Activated gamma-delta T cell treated with anti-CD3 and anti-CD28 coated beads, Interleukin-2, amount 50 U/mL, for 16 hours (primary cell): ENCODE measurements at places on chromosomes 11 and 22.

DNA sequence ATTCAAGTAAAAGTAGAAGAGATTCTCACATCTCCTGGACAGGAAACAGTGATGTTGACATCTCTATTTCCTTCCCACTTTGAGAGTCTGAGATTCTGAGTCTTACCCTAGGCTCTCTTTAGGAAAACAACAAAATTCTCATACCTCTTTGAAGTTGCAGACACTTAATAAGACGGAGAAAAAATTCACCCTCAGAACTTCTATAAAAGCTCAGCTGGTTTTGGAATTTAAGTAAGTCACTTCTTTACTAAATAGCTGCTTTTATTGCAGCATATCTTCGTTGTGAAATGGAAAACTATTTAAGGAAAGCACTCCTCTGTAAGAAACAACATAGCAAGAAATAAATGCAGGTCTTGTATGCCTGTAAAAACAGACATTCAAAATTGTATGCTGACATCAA, 79.1 kb downstream of the MSANTD4 start:
- no peak for DNase-seq

DNA sequence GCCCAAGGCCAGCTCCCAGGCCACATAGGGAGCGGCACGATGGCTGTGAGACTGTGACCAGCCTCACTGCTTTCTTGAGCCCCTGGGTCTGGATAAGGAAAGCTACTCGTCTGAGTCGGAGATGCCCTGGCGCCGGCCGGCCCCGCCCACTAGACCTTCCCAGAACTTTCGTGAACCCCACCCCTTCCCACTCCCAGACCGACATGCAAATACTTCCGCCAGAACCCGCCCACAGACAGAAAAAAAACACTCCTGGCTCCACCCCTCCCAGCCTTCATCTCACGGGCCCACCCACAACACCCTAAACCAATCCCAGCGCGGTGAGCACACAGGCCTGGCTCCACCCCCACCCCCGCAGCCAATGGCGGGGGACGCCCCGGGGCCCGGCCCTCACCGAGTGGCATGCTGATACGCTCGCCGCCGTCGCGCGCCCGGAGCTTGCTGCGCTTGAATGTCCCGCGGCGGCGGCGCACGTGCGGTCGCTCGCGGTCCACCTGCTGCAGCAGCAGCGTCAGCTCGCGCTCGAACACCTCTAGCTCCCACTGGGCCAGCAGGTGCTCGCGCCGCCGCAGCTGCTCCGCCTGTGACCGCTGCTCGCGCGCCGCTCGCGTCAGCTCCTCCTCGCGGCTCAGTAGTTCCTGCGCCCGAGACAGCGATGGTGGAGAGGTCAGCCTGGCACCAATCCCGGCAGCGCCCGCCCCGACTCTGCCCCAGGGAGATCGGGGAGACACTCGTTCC, 7.0 kb downstream of the MAP3K11 start:
- no peak for DNase-seq

DNA sequence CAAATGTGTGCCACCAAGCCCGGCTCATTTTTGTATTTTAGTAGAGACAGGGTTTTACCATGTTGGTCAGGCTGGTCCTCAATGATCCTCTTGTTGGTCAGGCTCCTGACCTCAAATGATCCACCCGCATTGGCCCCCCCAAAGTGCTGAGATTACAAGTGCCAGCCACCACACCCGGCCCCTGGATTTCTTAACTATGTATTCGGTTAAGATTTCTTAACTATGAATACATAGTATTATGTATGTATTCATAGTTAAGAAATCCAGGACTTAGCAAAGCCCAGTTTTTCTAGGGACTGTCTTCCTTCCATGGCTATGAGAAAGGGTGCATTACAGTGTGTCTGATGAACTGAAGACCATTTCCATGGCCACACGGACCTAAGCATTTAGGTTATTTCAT, 1.7 kb downstream of the C11orf91 start:
- DNase-seq: no peak

GRCh38 chr11:60924906-60925853, 920 bp downstream of the TMEM132A start:
- no peak for DNase-seq

DNA sequence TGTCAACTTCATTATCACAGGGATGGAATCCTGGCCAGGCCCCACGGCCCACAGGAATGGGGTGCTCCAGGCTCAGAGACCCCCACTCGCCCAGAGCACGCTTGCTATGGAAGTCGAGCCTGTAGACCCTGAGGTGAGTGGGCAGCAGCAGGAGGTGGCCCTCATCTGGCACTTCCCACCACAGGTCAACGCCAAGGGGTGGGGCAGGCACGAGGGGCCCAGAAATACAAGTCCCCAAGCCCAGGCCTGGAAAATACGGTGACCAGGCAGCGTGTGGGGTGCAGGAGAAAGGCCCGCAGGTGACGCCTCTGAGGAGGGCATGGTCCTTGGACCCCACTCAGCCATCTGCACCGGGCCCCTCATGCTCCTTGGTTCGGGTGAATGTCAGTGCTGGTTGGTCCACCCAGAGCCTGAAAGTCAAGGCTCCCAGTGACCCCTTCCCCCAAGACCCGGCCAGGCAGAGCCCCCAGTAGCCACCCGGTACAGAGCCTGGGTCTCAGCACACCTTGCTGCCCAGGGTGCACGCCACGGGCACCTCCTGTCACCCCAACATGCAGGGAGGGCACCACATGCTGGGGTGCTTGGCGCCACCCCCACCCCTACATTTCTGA, 2.4 kb downstream of the MOB2 start:
- no peak for DNase-seq

GRCh38 chr22:47813661-47814060, 1051.2 kb downstream of the TBC1D22A start:
- no peak for DNase-seq

GRCh38 chr11:47466701-47467250, 17.8 kb upstream of the RAPSN start:
- DNase-seq: no peak

DNA sequence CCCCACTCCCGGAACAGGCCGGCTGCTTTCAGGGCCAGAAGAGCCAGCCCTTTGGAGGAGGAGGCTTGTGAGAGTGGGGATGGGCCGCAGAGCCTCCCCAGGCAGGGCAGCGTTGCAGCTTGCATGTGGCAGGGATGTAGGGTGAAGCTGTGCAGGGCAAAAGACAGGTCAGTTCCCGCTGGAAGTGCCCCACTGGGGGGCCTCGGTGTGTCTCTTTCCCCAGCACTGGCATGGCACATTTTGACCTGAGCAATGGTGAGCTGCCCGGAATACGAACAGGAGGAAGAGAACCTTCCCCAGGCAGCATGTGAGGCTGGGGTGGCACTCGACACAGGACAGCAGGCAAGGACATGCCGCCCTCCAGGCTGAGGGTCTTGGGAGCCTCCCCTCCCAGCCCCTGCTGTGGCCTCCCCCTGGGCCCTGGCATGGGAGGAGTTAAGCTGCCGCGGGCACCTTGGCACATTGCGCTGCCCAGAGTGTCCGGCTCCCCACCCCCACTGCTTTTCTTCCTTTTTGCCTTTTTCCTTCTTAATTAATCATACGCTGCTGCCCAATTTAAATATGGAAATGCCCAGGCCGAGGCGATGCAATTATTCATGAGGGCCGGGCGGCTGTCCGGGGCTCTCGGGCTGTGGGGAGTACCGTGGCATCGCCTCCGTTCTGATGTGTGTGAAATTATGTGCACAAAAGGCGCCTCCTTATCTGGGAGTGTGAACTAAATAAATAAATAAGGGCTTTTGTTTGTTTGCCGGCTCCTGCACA, 76.0 kb upstream of the WNT7B start:
- DNase-seq: no peak

DNA sequence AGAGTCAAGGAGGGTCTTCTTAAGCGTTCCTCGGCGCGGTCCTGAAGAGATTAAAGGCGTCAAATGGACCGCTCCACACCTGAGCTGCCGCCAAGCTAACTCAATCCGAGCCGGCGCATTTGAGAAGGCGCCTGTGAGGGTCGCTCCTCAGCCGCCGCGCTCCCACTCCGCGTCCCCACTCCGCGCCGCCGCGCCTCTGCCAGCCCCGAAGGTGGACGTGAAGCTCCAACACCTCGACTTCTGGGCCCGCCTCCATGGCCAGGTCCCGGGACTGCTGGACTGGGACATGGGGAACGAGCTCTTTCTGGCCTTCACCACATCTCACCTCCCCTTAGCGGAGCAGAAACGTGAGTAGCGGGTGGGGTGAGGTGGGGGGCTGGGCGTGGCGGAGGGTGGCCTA, at the start of gene FOXR1:
FOXR1 (plus strand) TSS at position 116 of the 400 bp plus-strand sequence; CDS start at position 287, 171 bp downstream.
- no peak for DNase-seq

- no peak for DNase-seq
These were observed 23.3 kb upstream of the PPFIA1 start for GRCh38 chr11:70247042-70247709.

DNA sequence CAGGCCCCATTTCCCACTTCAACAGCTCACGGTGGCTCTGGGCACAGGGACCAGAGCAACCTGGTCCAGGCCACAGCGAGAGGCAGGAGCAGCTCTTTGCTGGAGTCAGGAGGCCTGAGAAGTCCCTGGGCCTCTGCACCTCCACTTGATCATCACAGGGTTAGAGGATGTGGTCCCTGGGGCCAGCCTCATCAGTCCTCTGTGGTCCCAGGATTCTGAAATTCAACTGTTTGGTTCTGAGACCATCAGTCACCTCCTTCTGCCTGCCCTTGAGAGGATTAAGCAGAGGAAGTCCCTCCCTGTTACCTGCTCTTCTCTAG, 24.9 kb upstream of the CBX7 start:
- no peak for DNase-seq

DNA sequence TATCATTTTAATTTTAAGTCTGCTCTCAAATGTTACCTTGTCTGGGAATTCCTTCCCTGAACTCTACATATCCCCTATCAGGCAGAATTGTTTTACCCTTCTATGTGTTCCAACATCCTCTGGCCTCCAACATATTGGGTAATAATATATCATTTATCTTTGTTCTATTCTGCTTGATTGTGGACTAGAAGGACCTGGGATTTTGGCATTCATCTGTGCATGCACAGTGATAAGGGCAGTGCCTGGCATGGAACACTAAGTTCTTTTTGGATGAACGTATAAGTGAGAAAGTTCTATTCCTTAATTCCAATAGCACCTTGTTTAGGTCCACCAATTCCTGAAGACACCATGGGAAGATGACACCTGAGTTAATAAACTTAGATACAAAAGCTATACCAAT, 1.2 kb upstream of the MS4A2 start:
- no peak for DNase-seq

DNA sequence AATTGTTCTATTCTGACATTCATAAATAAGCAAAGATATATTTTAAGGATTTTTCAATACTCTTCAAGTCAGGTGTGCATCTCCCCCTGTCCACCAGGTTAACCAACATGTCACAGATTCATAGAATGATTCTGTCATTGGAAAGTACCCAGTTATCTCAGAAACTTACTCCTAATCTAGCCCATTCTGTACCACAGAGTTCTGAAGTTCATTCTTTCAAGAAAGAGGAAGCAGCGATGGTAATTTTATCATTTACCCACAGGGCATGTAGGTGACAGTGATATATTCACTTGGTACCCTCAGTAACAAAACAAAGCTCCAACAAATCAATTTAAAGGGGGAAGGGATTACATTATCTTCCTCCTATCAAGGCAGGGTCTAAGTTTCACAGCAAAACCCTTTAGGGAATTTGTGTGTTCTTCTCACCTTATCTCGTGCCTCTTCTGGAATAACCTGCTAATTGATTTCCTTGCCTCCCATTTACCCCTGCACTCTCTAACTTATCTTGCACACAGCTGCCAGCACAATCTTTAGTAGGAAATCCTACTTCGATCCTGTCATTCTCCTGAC, 19.0 kb upstream of the MPPED2 start:
- no peak for DNase-seq

GRCh38 chr11:111766834-111767142, 599 bp upstream of the PPP2R1B start:
- DNase-seq: no peak

DNA sequence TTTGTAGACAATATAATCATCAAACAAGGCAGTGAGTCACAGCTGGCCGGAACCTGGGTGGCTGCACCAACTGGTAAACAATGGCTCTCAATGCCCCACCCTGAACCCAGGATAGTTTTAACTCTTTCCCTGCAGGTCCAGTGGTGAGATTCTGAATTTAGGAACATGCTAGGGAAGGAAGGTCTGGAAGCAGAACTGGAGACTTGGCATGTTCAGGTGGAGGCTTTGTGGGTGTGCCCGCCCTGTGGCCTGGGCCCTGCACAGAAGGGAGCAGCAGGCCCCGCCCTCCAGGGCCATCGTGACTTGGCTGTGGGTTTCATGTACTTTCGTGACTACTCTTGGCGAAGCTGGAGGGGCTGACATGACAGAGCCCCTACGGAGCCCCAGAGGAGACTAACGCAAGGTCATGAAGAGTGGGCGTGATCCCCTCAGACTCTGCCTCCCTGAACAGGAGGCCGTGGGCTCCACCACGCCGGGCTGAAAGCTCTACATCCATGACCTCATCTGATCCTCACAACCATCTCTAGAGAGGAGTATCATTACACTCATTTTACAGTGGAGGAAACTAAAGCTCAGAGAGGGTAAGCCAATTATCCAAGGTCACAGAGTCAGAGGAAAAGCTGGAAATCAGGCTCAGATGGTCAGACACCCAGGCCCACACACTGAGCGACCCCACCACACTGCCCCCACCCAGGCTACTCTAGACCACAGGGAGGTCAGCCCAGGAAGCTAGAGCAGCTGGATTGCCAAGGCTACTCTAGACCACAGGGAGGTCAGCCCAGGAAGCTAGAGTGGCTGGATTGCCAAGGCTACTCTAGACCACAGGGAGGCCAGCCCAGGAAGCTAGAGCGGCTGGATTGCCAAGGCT, 27.3 kb downstream of the MAFF start:
- no peak for DNase-seq

GRCh38 chr11:91295591-91295990, 929.0 kb upstream of the FAT3 start:
- DNase-seq: no peak
